Fibroblast of the conjunctiva (primary cell): ENCODE measurements at places on chromosomes 16 and 17.

DNA sequence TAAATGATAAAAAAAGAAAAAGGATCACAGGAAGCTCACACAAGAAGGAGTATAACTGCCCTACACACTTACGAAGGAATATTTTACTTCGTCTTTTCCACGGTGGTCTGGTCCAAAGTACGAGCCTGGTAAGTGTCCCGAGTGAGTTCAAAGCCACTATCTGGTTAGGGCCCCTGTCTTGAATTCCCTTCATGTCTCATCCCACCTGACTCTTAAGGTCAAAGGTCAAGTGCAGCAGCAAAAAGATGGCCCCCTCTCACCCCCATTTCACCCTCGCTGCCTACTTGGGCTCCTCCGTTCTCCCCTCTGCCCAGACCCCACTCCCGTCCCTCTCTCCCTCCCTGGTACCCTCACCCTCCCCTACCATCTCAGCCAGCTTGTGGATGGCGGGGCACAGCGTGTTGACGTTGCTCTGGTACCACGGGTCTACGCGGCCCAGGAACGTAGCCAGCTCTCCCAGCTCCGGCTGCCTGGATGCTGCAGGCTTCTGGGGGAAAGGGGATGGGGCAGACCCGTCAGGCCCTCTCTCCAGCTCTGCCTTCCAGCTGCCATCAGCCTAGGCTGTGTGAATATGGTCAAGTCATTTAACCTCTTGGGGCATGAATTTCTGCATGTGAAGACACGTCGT lies 27.8 kb upstream of the MFSD6L start:
- DNase-seq: no peak

DNA sequence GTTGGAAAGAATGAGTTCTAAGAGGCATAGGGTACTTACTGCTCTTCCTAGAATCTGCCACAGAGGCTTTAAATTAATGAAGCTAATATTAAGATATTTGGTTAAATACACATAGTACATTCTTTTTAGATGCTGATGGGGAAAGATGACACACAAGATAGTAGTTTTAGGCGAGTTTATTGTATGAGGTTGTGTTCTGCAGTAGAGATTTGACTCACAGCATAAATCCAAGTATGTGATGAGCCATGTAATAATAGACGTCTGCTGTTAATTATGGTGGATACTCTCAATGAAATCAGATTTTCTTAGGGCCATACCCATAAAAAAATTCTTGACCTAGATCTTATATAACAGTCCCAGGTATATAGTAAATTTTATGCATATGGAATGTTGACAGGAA lies 8.0 kb downstream of the TNRC6C start:
- DNase-seq: no peak

GRCh38 chr17:42937712-42938596 lies 26.3 kb downstream of the AARSD1 start:
- DNase-seq: peak; percentile 49

- DNase-seq: no peak
Observed at GRCh38 chr17:9226794-9227135, 205.5 kb downstream of the NTN1 start.

DNA sequence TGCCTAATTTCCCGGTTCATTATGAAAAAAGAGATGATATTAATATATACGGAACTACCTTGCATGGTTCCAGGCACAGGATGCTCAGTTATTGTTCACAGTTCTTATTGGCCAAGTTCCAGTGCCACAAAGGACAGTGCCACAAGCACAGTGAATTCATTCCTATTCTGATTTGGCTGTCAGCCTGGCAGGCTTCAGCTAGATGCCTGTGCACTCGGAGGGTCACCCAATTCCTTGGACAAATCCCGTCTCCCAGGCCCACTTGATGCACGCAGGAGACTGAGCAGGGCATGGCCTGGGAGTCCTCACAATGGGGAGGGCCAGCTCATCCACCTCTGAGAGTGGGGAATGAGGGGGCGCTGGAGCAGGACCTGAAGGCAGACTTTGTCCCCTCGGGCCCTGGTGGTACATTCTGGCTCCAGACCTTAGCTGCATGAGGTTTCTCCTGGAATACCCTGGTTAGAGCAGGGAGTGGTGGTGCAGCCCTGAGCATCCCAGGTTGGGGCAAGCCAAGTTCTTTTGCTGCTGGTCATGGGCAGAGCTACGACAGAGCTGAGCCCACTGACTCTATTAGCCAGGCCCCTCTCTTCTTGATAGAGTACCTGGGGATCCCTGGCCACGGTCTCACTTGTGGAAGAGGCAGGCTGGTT lies 41.4 kb downstream of the MIS12 start:
- no peak for DNase-seq

DNA sequence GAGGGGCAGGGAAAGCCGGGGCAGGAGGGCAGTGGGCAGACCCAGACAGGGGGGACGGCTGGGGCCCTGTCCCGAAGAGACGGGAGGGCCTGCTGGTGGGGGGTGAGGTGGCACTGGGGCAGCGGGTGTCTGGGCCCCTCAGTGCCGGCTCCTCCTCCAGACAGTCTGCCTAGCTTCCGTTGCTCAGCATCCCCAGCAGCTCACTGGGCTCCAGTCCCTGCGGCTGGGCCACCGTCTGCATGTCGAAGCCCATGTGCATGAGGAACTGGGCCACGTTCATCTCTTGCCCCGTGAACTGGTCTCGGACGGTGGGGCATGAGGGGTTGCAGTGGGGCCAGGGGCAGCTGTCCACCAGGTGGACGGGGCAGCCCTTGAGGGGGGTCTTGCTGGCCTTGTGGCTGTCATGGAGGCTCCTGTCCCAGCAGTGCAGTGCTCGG lies 5.8 kb upstream of the MYADML2 start:
- DNase-seq: no peak

GRCh38 chr16:78324649-78325285 lies 225.3 kb downstream of the WWOX start:
- no peak for DNase-seq

GRCh38 chr17:68301438-68301959 lies 10.2 kb downstream of the ARSG start:
- no peak for DNase-seq

GRCh38 chr16:11057711-11058345 lies 113.5 kb downstream of the CLEC16A start:
- DNase-seq: no peak

GRCh38 chr16:78775161-78775561 lies 675.7 kb downstream of the WWOX start:
- no peak for DNase-seq

DNA sequence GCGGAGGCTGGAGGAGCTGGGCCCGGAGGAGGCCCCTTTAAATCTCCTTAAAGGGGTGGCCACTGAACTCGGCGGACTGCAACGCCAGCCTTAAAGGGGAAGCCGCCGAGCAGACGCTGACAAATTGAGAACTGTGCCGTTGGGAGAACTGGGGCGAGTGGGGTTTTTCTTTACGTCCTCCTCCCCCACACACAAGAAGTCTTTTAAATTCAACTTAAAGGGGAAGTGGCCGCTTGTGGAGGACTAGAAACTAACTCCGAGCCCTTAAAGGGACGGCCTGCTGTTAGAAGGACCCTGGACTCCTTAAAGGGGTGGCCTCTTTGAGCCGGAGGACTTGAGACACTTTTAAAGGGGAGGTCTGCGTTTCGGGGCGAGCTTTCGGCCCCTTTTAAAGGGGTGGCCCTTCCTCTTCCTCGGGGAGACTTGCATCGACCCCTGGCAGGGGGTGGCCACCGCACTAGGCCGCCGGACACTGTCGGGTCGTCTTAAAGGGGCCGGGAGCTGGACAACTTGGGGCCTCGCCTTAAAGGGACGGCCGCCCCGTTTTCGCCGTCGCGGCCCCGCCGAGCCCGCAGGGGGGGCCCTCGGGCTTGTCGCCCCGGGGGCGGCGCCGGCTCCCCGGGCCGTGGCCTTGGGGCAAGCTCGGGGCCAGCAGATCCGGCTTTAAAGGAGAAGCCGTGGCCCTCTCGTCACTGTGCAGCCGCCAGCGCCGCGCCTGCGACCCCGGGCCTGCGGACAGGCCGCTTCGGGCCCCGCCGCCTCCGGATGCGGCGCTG lies 688 bp downstream of the FBRS start:
- peak; percentile 96 for DNase-seq

DNA sequence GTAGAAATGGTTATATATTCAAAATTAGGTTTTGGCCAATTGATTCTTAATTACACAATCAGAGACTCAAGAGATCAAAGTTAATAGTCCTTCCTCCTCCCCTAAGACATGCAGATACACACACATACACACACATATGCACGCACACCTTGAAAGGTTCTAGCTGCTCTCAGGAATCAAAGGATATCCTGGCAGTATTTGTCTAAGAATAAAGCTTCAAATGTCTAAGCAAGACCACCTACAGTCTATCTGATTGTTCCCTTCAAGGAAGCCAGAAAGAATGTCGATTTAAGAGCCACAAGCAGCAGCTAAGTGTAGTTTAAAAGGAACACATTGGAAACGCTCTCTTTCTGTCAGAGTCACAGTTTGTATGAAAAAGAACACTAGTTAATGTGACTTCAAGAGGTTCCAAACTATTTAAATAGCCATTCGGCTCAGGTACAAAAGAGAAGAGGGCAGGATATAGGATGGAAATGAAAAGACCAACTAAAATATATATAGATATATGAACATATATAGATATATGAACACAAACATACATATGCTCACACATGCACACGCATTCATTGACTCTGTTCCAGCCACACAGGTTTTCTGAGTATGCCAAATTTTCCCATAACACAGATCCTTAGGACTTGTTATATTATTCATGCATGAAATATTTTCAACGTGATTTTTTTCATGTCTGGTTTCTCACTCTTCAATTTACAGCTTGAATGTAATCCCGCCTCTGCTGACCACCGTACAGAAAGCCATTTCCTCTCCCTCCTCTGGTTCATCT lies 79.0 kb downstream of the CDH8 start:
- DNase-seq: no peak

DNA sequence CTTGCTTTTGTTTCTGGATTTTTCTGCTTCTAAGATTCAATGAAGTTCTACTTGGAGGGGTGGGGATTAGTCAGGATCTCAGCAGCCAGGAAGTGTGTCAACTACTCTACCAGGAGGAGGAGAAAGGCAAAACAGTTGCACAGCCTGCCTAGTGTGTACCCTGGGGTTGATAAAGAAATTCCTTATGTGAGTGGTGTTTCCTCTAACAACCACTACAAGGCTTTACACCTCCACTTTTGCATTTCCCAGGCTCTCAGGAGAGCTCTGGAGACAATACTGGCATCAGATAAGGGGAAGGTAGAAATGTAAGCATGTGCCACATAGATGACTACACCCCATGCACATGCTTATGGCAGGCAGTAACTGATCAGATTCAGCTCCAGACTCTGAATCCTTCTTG lies 174.6 kb downstream of the TOX3 start:
- DNase-seq: no peak

GRCh38 chr16:84884246-84884595 lies 64.4 kb downstream of the CRISPLD2 start:
- no peak for DNase-seq
